ENCODE measurements at places on chromosomes 11 and 22.

DNA sequence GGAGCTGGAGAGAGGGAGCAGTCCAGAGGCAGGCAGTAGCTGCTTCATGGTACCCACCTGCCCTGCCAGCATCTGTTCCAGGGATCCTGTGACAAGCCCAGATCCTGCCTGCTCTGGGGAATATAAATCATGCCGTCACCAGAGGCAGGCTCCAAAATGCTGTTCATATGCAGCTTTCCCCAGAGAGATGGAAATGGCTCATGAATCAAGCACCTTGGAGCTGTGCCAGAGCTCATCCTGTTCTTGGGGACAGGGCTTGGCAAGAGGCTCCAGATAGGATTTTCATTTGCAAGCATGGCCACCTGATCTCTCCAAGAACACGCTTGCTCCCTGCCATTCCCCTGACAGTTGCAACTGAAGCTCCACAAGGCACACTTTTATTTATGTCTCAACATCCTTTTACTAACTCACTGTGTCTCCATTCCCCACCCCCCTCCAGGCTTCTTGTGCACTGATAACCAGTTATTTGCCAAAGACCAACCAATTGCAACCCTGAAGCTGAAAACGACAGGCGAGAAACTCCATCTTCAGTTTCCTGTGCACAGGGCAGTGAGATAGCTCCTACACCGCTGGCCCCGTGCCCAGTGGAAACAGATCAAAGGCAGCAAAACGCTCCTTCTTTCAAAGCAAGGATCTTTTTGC, 115.8 kb upstream of the PITPNB start:
- DNase-seq: peak; percentile 61

DNA sequence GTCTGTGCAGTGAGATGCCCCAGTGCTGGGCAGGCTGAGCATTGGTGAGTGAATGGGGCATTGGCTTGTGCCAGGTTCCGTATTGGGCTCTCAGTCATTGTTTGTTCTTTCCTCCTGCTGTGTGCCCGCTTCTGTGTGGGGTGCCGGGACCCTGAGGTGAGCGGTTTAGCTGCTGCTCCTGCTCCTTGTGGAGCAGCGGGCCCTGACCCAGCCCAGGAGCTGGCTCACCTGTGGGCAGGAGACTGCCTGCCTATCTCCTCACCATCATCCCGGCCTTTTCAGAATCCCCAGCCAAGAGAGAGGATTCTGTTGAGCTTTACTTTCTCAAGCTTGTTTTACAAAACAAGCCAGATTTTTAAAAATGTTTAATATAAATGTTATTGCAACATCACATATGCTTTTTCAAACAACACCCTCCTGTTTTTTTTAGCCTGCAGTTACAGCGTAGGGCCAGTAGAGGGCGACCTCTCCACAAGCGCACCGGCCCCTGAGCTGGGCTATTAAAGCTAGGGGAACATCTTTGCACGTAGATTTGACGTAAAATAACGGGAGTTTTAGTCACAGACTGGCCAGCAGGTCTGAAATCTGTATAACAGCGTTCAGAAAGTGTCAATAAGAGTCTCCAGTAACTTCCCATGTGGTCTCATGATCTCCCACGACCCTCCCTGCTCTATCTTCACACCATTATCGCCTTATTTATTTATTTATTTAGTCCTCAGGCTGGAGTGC, 25.1 kb upstream of the RELT start:
- no peak for DNase-seq

- DNase-seq: no peak
Observed at GRCh38 chr11:36116161-36116560, 172.3 kb downstream of the LDLRAD3 start.

- no peak for DNase-seq
Observed at GRCh38 chr11:130418210-130418609, 10.2 kb downstream of the ADAMTS8 start.

- DNase-seq: peak; percentile 63
Observed at GRCh38 chr11:19713196-19714021, 772 bp downstream of the NAV2 start.

Data from pancreas (tissue), 10 donors.